ENCODE measurements at places on chromosomes 1 and 21.

- no peak for DNase-seq
Observed at GRCh38 chr1:7705048-7705907, 65.8 kb upstream of the VAMP3 start.

- no peak for DNase-seq
Observed at GRCh38 chr1:226827458-226827857, 43.0 kb upstream of the PSEN2 start.

GRCh38 chr1:59307591-59307990, 10.7 kb downstream of the FGGY start:
- DNase-seq = no peak

GRCh38 chr1:224266915-224267856, 62.8 kb downstream of the NVL start:
- DNase-seq = no peak

DNA sequence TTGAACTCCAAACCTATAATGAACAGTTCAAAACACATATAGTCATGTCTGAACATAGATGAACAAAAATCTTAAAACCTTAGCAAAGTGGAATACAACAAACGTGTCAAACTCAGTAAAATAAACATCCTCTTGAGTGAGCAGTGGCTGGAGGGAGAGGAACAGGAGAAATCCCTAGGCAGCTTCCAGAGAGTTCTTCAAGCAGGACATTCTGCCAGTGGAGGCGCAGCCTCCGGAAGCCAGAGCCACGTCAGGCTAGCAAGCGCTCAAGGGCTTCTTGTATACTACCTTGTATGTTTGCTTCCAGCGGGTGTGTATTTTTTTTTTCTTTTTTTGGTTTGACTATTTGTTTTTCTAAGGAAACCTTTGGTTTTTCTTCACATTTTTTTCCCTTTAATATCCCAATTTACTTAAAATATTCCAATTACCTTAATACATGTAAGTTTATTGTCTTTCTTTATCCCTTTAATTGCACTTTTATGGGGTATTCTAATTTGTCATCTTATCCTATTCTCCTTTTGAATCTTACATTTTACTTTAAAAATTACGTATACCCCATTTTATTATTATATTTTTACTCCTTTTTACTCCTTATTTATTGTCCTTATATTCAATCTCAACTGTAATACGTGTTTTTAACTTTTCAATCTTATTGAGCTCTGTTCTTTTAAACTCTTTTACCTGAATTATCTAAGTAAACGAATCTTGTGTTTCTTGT, 42.0 kb downstream of the COLGALT2 start:
- no peak for DNase-seq

GRCh38 chr1:193661385-193661784, 475.0 kb upstream of the B3GALT2 start:
- no peak for DNase-seq

DNA sequence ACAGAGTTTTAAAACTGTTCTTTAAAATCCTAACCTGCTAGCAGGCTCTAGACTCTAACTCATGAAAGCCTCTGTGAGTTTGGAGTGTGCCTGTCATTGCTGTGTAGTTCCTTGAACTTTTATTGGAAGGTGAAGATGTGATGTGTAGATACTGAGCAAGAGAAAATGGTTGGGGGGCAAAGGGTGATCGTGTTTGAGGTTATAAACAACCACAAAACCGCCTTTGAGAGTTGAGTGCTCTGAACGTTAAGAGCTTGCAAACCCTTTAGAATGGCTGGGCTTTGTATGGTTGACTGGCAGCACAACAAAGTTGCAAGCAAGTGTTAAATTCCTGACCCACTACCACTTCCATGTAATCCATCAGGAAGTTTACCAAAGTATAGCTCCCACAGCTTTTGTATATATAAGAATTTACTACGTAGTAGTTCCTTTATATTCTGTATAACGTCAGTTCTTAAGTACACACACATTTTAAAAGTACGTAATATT, 19.6 kb downstream of the BACE2 start:
- no peak for DNase-seq

- DNase-seq = peak; percentile 65
Observed at GRCh38 chr1:201715801-201716741, 112.9 kb upstream of the IPO9 start.

- DNase-seq = peak; percentile 88
Observed at GRCh38 chr1:246142320-246142893, 364.7 kb downstream of the SMYD3 start.

DNA sequence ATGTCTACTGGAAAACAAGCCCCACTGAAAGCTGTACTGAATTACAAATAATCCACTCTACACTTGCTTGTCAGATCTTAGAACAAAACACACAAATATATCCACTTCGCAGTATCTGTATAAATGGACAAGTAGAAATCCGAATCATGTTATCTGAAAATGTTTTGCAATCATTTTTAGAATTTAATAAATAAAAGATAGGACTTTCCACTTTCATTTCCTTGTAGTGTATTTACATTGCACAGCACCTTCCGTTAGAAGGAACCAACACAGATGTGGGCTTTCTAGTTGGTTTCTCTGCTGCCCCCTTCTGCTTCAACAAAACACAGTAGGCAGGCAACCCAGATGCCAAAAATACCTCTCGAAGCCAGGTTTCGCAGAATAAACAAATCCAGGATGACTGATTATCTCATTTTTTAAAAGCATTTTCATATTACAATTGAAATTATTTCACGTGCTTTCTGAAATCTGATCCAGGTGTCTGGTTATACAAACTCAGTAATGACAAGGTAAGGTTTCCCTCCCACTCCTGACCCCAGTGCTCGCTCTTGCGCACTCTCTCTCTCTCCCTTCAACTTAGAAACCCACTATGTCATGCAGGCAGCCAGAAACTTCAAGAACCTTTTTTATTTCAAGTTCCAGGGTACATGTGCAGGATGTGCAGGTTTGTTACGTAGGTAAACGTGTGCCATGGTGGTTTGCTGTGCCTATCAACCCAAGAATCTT, 389.9 kb downstream of the SMYD3 start:
- DNase-seq = peak; percentile 74

DNA sequence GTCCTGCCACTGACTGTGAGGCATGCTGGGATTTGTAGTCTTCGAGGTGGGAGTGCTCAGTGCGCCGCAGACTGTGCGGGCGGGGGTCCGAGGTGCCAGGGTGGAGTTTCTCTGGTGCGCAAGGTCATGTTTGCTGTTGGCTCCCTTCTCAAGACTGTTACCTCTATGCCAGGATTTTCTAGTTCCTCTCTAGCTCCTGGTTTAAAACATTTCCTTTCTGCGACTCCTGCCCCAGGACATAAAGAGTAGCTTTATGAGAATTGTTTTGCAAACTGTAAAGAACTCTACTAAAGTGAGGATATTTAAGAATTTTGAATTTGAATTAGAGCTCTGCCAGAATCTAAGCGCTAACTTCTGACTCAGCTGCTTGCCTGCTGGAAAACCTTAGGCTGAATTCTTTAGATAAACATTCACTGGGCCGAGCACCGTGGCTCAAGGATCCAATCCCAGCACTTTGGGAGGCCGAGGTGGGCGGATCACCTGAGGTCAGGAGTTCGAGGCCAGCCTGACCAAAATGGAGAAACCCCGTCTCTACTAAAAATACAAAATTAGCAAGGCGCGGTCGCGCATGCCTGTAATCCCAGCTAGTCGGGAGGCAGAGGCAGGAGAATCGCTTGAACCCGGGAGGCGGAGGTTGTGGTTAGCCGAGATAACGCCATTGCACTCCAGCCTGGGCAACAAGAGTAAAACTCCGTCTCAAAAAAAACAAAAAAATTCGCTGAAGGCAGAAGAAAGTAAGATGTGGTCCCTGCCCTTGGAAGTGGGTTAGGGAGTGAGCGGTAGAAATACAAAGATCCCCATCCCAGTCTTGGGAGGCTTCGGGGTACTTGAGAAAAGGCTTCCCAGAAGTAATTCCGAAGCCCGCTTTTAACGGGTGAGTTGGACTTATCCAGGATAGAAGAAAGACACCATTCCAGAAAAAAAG, 992 bp upstream of the USP48 start:
- DNase-seq = peak; percentile 98

DNA sequence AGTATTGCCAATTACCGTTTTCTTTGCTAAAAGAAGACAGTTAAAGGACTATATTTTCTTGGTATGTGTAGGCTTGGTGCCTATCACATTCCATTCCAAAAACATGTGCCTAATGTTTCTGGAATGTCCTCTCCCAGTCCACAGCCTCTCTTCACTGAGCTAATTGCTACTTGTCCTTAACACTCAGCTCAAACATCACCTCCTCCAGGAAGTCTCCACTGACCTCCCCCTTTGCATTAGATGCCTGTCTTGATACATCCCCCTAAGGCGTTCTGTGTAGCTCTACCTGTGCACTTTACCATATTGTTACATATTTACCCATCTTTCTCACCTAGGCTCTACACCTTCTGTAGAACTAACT, 195.6 kb upstream of the CAMK1G start:
- no peak for DNase-seq

DNA sequence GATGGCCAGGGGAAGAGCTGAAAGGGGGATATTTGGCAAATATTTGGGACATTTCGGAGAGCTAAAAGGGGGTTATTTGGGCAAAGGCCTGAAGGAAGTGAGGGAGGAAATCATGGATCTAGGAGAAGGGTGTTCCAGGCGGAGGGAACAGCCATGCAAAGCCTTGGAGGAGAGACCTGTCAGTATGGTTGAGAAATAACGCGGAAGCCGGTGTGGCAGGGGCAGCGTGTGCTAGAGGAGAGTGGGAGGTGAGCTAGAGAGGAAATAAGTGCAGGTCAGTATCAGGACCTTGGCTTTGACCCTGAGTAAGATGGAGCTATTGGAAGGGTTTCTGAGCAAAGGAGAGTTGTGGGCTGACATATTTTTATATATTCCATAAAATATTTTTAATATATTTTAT, 3.0 kb downstream of the CTRC start:
- no peak for DNase-seq

DNA sequence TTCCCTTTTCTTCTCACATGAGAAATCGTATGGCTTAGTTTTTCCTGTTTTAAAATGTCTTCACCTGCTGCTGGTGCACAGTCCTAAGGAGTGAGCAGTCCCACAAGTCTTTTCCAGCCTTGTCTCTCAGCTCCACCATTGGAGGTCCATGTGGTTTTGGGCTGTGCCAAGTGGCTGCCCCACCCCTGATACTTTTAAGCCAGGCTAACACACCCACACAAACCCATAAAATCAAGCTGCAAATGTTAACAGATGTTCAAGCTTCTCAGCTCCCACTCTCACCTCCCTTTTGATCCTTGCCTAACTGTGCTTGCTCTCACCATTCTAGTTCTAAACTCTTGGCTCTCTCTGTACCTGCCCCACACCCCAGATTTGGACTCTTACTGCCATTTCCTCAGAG, 74.5 kb upstream of the COL24A1 start:
- no peak for DNase-seq

DNA sequence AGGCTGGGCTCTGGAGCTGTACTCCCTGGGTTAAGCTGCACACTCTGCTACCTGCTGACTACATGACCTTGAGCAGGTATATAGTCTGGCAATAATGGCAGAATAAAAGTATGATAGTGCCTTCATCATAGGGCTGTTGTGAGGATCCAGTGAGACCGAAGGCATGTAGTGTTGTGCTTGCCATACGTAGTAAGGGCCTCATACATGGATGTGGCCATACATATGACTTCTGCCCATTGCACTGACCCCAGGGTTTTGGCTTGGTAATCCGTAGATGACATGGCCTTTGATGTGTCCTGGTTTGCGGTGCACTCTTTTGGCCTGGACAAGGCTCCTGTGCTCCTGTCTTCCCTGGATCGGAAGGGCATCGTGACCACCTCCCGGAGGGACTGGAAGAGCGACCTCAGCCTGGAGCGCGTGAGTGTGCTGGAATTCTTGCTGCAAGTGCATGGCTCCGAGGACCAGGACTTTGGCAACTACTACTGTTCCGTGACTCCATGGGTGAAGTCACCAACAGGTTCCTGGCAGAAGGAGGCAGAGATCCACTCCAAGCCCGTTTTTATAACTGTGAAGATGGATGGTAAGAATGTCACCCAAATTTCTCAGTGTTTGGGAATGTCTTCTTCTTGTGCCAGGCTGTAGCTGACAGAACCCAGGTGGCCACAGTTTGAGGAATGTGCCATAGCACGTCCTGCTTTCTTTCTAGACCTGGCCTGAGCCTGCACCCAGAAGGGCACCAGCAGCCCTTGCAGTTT, 17.0 kb upstream of the CD101 start:
- no peak for DNase-seq

GRCh38 chr1:237012788-237013383, 8.6 kb upstream of the MT1HL1 start:
- peak; percentile 10 for DNase-seq

DNA sequence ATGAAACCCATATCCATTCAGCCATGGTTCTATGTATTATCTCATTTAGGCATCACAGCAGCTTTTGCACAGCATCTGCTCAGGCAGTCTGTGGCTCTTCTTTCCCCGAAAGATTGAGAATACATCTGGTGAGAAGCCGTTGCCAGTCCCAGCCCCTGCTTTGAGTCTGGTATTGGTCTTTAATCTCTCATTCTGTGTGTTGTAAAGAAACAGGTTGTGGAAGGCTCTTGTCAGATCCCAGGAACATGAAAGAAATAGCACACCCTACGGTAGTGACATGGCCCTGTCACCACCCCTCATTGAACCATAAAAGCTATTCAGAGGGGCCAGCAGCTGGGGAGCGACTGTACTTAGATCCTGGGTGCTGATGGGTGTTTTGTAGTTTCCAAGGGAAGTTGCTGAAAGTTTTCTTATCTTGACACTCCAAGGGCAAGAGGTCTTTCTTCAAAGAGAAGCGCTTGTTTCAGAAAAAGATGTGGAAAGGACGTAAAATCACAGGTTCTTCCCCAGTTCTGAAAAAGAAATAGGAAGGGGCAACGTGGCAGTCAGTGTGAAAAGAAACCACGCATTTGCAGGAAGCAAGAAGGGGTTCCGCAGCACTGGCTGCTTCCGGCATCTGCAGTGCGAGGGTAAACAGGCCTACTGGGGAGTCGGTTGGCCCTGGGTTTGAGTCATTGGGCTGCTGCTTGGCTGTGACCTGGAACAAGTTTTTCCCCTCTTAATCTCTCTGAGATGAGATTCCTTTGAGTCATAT, 145.0 kb downstream of the DHRS3 start:
- peak; percentile 56 for DNase-seq

DNA sequence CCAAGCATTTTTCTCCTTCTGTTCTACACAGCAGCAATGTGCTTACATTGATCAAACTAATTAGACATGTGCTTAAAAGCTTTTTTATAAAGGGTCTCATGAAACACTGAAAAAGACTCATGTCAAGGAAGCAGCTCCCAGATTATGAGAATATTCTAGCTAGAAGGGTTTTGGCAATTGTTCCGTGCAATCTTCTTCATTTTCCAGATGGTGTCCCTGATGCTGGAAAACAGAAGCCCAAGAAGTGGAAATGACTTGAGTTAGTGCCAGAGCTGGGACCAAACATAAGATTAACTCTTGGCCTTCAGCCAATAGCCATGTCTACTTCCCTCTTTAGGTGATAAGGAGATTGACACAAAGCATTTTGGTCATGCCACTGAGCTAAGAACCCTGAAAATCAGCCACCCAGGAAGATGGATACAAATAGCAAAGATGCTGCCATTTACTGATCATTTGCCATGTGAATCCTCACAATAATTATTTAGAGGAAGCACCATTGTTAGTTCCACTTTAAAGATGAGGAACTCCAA, 110.8 kb downstream of the MATN1 start:
- DNase-seq = no peak

- no peak for DNase-seq
Observed at GRCh38 chr1:200252531-200252930, 157.3 kb downstream of the ZNF281 start.
